ENCODE measurements at places on chromosomes 13 and 19. TPM values are rescaled to one million over a fixed set of nuclear protein-coding genes. Genes with fewer than 3 reads are reported as not detected.

Gene RDH8
- not detected for total RNA-seq

Gene DCT
- total RNA-seq, result under 0.01 TPM

Gene GRIN2D
- under 0.01 TPM for total RNA-seq

Gene TMEM221
- total RNA-seq, result 0.52 TPM

Gene NLRP4
- not detected for total RNA-seq

Gene SLC1A5
- 24.5 TPM for total RNA-seq

Gene CCDC8
- 67.8 TPM for total RNA-seq

Gene NR1H2
- 32.9 TPM for total RNA-seq

Gene GPR12
- not detected for total RNA-seq

Gene DOHH
- total RNA-seq, result 9.4 TPM

Gene CD70
- 1.0 TPM for total RNA-seq

Gene CPB2
- total RNA-seq, result not detected

All from skeletal muscle tissue (tissue), 5 donors.